ENCODE measurements at places on chromosomes 12 and 14. TPM values are rescaled to one million over a fixed set of nuclear protein-coding genes. Genes with fewer than 3 reads are reported as not detected.
A peak's percentile ranks its signal among the peaks of the same experiment; 100 is the strongest.

DNA sequence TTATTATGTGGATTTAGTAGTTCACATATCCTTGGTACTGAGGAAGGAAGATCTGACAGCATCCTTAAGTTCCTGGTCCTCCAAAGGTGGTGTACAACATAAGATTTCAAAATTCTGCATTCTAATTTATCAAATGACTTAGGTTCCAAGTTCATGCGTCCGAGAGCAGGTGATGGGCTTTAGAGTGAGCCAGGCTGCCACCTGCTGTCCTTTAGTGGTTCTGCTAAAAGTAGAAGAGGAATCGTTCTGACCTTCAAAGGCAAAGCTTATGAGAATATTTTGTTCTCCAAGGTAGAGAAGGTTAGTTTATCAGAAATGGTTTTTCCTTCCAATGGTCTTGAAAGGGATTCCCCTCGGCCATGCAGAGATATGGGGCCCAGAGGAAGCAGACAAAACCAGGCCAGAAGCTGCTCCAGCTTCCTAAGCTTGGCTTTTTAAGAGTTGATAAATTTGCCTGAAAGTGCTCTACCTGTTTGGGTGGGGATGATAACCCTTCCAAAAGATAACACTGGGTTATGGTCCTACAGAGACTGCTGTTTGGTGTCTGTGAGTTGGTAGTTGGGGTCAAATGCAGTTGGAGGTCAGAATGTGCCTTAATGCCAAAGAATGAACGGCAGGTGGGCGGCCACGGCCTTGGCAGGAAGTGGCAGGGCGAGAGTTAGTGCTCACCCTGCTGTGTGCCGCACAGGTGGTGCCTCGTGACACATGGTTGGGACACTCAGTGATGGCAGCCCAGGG is 29.1 kb upstream of the LRTM2 start:
- no peak for DNase-seq

DNA sequence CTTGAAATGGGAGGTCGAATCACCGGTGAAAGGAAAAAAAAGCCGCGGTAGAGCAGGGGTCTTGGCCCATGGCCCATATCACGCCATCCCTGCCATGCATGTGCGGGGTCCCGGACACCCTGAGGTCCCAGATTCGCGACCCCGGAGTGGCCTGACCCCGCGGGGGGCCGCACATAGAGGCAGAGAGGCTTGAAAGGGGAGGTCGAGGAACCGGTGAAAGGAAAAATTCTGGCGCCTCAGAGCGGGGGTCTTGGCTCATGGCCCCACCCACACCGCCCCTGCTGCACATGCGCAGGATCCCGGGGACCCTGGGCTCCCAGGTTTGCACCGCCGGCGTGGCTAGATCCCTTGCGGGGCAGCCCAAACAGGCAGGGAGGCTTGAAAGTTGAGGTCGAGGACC is 319.8 kb downstream of the ALG10 start:
- no peak for DNase-seq

APOF gene
- not detected for total RNA-seq

GRCh38 chr12:88958946-88959345 is 378.7 kb upstream of the KITLG start:
- no peak for DNase-seq

DNA sequence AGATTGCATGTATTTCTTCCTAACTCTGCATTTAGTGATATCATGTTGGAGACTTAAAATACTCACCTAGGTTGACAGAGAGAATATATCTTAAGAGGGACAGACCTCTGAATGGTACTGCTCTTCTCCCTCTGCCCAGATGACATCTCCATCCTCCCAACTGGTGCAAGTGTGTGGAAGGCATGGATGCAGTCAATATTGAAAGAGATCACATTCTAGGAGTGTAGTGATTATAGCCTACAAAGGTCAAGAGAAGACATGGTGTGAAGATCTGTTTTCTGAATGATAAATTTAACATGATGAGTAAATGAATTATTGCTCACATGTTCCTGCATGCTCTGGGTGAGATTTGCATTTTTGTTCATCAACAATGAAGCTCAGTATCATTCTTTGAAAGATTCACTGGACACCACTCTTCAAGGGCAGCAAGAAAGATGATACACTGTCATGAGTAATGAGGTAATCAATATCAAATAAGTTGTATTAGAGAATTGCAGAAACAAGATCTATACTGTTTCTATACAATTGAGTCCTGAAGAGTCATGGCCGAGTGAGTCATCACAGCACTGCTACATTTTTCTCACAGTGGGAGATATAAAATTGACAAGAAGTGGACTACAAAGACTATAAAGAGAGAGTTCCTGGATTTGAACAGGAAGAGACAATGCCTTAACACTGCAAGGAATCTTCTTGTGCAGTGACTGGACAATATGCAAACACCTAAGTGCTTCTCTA is 183.3 kb upstream of the KRR1 start:
- DNase-seq: no peak

- no peak for DNase-seq
These were observed 291.8 kb upstream of the TBX3 start for GRCh38 chr12:114975640-114976310.

DNA sequence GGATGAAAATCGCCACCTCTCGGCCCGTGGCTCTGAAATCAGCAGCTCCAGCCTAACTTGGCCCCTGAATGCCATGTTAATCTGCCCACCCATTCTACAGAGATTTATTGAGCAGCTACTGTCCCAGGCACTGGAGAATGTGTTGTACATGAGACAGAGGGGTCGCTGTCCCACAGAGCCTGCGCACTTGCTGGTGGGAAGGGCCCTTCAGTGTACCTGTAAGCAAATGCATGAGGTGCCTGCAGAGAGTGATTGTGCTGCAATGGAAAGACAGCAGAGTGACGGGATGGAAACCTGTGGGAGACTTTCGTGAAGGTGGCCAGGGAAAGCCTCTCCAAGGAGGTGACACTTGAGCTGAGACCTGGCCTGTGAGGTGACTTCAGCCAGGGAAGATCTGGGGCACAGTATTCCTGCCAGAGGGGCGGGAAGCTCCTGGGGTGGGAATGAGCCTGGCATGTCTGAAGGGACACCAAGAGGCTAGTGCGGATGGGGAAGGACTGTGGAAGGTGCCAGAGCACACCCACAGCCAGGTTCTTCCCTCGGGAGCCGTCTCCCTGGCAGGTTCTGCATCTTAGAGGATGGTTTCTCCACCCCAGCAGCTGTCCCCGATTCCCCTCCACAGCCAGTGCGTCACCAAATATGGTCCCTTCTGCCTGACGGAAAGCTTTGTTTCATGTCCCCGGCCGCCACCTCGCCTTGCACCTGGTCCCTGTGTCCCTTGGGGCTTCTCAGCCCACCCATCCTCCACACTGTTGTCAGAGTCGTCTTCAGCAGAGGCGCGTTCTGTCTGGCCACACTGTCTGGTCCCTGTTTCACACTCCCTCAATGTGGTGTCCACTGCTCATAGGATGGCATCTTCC is 8.7 kb downstream of the SMIM41 start:
- DNase-seq: peak; percentile 31

DNA sequence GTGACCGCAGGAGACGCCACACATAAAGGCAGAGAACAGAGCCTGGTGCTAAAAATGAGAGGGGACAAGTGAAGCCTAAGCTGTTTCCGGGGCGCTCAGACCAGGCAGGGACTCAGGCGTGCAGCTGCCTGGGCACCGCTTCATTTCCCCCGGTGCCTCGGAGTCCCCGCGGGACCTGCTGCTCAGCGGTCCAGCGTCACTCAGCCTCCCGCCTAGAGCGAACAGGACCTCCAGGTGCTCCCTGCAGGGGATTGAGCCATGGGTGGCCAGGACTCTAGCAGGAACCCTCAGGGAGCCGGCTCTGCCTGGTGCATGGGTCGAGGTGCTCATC is 31.0 kb downstream of the CCDC85C start:
- DNase-seq: no peak

ABCC9 gene
- total RNA-seq: 15.2 TPM

AICDA gene
- total RNA-seq: not detected

DLGAP5 gene
- 0.39 TPM for total RNA-seq

GRCh38 chr14:48125654-48126053 is 450.2 kb upstream of the MDGA2 start:
- DNase-seq: no peak

ORMDL2 gene
- 10.2 TPM for total RNA-seq

DNA sequence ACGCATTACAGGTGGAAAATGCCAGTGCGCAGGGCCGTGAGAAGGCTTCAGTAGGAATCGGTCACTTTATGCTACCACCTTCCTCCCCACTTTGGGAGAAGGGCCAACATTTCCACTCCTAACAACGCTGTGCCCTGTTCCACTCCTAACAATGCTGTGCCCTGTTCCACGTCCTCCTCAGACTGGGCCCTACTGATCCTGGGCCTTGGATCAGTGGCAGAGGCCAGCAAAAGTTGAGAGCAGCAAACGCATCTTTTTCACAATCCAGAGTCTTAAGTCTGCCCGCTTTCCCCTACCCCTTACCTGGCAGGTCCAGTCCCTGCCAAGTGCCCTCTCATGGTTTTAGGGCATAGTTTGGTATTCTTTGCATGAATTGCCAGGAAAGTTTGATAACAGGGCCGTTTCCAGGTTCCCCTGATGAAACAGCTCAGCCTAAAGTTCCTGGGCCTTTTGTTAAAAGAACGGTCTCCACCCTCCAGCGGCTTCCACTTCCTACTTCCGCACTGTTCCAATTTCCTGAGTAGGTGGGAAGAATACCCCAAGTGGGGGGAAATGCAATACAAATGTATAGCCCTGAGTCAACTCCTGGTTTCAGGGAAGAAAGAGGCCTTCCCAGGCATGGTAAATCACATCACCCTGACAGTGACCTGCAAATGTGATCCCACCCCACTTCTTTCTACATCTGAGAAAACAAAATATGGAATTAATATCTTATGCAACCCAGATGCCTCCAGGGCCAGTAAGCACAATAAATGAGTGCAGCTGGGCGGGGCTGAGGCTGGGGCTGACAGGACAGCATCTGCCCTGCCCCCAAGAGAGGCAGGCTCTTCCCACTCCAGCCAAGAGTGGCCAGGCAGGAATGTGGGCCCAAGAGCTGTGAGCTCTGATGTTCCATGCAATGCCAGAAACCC is 15.0 kb downstream of the KCTD10 start:
- no peak for DNase-seq

DNA sequence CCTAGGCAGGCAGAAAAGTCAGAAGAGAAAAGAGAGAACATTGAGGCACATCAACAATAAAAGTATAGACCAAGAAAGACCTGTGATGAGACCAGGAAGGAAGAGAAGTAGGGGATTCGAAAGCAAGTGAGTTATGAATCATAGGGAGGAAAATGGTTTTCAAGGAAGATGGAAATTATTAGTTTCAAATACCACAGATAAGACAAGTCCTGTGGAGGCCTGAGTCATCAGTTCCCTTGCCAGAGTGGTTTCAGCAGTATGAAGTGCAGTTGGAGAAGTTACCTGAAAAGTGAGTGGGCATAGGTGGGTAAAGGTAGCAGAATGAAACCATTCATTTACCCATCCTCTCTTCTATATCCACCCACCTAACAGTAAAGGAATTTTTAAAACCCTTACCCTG is 25.2 kb upstream of the TSPAN8 start:
- no peak for DNase-seq

GRCh38 chr12:46617167-46617566 is 208.6 kb downstream of the SLC38A4 start:
- DNase-seq: no peak
